Brain pericyte (primary cell): ENCODE measurements at places on chromosomes 3 and 15.

GRCh38 chr3:3618623-3619022 lies 180.6 kb upstream of the LRRN1 start:
- DNase-seq = no peak

- DNase-seq = no peak
Measured at GRCh38 chr3:164230385-164231094, 847.8 kb downstream of the SI start.

GRCh38 chr15:60010858-60011257 lies 6.7 kb downstream of the FOXB1 start:
- DNase-seq = no peak

GRCh38 chr15:101501703-101502373 lies 12.3 kb upstream of the PCSK6 start:
- no peak for DNase-seq

- no peak for DNase-seq
Measured at GRCh38 chr3:23202921-23203707, at the start of gene UBE2E2. Gene UBE2E2 (plus strand): TSS chr3:23203327.

GRCh38 chr3:38637906-38638305 lies 11.6 kb downstream of the SCN5A start:
- no peak for DNase-seq

GRCh38 chr3:126317029-126317996 lies 39.9 kb downstream of the KLF15 start:
- DNase-seq = no peak

DNA sequence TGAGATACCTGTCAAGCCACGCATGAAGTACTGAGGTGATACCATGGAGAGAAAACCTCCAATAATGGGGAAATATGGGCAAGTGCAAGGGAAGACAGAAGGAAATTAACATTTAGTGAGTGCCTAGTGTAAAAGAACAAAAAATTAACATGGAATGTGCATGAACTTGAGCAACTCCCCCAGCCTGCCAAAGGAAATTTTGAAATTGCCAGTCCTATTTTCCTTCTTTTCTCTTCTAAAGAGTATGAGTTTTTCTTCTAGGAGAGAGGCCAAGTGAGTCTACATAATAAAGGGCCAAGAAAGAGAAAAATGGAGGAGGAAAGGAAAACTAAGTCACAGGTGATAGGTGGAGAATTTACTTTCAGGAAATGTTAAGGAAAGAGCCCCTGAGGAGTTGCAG lies 602.4 kb upstream of the MDFIC2 start:
- no peak for DNase-seq

- DNase-seq = no peak
Measured at GRCh38 chr3:169044331-169045113, 619.0 kb downstream of the MECOM start.

GRCh38 chr3:37832480-37832879 lies 29.2 kb upstream of the CTDSPL start:
- no peak for DNase-seq

DNA sequence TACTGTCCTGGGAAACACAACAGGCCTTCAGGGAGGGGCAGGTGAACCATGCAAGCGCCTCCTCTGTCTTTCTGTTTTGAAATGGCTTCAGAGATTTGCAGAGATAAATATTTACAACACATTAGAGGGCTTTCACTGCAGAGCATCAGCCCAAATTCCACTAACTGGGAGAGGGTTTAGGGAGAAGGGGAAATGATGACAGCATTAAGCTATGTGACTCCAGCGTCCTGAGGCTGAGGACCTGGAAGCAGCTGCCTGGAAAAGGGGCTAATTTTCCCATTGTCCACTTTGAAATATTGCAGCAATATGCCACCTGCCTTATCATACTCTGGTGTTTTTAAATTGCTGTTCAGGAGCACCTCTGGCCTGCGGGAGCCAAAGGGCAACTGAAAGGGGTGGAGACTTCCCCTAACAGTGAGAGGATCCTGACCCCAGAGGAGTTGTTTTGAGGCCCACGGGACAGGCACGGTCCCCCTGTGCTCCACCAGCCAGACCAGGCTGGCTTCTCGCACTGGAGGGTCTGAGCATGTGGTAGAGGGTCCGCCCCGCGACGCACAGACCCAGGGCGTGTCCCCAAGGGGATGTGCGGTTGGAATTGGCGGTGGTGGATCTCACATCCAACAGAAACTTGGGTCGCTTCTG lies 110.6 kb downstream of the XXYLT1 start:
- DNase-seq = no peak

GRCh38 chr3:25621087-25621486 lies 43.6 kb downstream of the TOP2B start:
- DNase-seq = no peak

DNA sequence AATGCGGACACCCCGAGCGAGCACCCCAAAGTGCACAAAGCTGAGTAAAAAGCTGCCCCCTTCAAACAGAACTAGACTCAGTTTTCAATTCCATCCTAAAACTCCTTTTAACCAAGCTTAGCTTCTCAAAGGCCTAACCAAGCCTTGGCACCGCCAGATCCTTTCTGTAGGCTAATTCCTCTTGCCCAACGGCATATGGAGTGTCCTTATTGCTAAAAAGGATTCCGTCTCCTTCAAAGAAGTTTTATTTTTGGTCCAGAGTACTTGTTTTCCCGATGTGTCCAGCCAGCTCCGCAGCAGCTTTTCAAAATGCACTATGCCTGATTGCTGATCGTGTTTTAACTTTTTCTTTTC lies 5.3 kb downstream of the BHLHE40 start:
- no peak for DNase-seq

DNA sequence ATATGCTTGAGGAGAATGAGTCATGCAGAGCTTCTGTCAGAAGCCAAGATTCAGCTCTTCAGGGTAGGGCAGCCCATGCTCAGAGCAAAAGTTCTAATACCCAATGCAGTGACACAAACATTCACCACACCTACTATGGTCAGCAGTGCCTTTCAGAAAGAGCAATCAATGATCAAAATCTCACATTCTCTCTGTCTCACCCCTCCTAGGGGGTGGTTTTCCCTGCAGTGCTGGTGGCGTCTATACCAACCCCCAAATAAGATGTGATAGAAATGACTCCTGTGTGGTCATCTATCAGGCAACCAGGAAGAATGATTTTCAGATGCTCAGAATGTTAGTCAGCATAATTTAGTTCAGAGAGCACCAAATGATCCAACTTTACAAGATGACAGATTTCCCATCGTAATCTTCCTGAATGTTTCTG lies 385.3 kb downstream of the NTRK3 start:
- no peak for DNase-seq

DNA sequence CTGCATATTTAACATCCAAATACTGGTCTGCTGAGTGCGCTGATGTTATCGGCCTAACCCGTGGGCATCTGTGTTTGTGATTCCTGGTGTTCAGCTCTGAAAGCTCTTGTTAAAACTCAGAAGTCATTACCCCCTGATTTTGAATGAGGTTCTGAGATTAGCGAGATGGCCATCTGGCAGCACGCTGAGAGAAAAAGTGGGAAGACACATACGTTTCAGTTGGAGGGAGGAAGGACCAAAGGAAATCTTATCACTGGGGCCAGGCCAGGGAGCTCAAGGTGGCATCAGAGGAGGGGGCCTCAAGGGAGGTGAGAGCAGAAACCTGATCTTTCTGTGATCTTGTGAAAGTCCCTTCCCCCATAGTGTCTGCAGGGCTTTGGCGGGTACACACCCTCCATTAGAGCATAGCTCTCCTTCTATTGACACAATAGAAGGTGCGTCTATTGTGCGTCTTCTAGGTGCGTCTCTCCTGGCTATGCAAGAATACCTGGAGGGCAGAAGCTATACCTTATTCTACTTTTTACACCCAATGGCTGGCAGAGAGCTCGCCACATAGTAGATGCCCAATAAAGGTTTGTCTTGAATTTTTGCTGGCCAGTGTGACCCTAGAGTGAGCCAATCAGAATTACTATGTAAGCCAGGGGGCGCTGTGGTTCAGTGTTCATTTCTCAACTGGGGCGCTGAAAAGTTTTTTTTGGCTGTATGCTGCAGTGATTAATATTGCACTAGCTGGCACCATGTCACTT lies 182.4 kb downstream of the SHQ1 start:
- DNase-seq = no peak

DNA sequence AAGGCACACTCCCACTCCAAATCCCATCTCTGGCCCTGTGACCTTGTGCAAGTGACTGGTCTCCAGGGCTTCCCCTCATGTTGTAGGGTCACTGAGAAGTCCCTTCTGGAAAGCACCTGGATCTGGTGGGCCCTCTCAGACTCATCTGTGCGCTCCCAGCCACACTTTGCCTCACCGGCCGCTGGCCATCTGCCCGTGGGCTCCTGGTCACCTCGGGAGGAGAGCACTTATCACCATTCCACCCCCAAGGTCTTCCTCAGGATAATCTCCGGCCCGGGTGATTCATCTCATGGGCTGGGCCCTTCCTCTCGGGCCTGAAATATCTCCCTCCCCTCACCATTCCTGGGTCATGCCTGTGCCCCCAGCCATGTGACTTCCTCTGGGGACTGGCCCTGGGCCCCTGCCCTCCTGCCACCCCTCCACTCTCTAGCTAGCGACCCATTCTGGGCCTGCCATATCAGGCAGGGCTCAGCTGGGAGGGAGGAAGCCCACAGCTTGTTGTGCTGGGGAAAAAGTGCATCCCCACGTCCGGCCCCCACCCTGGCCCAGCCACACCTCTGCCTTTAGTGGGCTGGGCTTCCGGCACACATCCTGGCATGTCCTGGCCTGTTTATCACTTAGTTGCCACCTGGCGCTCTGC lies 10.6 kb upstream of the WNT7A start:
- DNase-seq = no peak

DNA sequence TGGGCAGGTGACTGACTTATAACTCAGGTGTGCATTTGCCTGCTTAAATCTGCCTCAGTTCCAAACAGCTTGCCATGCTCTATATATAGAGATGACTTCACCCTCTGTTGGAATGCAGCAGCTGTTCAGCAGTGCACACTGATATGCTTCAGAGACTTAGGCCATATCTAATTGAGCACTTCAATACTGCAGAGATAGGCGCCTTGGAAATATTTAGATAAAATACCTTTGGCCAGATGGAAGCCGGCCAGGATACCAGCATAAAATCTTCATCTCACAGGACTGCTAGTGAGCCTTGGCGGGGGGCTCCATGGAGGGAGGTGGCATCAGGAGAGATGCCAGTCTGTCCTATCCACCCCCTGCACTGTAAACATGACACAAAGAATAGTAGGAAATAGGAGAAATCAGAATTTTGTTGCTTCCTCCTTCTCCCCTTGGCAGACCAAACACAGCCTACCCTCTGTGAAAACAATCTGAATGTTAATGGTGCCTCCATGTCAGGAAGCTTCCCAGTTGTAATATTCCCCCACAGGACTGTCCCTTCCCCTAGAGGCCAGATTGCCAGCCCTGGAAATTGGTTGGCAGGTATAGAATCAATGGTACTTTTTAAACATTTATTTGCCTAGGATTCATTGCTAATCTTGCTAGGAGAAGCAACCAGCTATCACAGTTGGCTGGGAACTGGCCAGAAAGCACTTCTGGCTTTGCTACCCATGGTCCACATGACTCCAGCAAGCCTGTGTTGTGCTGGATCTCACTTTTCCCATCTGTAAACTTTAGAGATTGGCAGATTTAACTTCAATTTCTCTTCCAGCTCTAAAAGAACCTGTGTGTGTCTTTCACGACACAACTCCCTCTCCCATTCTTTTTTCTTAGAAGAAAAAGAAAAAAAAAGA lies 215.5 kb upstream of the KCNMB2 start:
- no peak for DNase-seq

- DNase-seq = no peak
Measured at GRCh38 chr3:161171113-161171512, 50.0 kb upstream of the NMD3 start.

GRCh38 chr3:177126015-177126773 lies 71.1 kb downstream of the TBL1XR1 start:
- no peak for DNase-seq

- DNase-seq = no peak
Measured at GRCh38 chr3:19065027-19065426, 83.3 kb upstream of the KCNH8 start.

DNA sequence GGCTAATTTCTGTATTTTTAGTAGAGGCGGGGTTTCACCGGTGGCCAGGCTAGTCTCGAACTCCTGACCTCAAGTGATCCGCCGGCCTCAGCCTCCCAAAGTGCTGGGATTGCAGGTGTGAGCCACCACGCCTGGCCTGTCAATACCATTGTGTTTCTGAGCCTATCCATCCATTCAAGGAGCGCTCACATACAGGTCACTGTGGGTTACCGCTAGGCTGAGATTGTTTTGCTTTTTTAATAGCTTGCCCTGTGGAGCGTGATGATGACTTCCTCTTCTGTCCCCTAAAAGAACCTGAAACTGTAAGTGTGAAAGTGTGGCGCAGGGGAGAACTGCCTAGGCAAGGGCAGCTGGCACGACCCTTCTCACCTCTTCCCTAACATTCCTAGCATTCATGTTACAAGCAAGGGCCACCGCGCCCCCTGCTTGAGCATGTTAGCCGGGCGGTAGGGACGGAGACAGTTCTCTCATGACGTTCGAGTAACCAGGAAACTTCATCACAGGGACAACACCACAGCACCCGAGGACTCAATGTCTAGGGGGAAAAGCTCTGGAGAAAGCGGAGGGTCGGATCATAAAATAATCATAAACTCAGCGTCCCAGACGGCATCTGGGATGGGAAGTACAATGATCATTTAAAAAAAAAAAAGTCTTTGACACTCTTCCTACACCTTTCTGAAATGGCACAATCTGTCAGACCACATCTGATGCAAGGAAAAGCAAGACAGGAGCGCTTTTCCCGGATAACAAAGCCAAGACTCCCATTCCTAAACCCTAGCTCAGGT lies 790 bp downstream of the LAMP3 start:
- no peak for DNase-seq

DNA sequence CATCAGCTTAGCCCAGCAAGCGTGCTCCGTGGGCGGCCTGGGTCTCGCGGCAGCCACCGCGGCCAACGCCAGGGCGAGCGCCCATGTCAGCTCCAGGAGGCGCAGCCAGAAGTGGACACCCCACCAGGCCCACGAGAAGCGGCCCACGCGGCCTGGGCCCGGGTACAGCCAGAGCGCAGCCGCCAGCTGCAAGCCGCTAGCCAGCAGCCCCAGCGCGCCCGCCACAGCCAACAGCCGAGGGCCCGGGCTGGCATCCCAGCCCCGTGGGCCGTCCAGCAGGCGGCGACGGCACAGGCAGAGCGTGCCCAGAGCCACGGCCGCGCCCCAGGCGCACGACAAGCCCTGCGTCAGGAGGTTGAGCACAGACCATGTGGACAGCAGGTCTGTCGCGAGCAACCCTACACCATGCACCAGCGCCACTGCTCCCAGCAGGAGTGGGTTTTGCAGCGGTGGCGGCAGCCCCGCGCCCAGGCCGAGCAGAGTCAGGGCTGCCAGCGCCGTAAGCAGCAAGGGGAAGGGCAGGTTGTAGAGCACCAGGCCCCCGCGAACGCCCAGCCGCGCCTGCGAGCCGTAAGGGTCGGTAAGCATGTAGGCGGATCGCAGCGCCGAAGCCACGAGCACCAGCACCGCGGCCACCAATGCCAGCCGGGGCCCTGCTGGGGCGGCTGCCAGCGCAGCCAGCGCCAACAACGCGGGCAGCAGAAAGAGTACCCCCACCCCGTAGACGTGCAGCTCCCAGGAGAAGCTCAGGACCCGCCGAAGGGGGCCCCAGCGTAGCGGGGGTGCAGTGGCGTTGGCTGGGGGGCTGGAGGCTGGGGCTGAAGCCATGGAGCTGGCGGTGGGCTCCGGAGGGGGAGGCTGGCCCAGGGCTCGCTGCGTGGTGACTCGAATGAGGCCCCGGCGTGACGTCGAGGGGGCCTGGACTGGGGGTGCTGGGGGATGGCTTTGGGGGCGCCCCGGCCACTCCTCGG lies 4.9 kb downstream of the PRRT3 start:
- DNase-seq = no peak
